ENCODE measurements at places on chromosomes 16 and 17. TPM values are rescaled to one million over a fixed set of nuclear protein-coding genes. Genes with fewer than 3 reads are reported as not detected.

Gene USP6
- total RNA-seq, result 0.08 TPM

GRCh38 chr16:56871172-56871593 lies 6.2 kb downstream of the SLC12A3 start:
- no peak for DNase-seq

DNA sequence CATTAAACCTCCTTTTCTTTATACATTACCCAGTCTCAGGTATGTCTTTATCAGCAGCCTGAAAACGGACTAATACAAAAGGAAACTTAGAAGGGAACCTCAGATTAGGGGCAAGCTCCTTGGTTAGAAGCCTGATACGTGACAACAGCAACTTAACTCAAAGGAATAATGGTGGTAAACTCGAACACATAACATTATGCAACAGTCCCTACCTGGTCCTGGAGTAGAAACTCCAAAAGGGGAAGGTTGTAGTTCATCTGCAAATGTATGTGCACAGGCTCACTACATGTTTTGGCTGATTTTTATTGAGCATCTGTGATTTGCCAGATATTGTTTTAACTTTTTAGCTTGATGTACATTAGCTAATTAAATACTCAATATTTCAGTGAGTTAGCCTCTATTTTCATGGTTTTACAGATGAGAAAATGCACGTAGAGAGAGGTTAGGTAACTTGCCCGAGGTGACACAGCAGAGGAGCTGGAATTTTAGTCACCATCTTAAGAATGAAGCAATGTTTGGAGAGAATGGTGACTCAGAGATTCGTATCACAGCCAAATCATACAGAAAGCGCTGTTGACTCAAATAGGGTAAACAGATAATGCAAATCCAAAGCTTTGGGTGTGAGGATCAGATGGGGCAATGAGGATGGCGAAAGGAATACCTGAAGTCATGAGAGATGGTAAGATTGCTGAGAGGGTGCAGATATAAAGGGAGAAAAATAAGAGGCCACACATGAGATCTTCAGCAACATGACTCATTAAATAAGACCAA lies 194.9 kb upstream of the RBFOX1 start:
- DNase-seq, result no peak

DNA sequence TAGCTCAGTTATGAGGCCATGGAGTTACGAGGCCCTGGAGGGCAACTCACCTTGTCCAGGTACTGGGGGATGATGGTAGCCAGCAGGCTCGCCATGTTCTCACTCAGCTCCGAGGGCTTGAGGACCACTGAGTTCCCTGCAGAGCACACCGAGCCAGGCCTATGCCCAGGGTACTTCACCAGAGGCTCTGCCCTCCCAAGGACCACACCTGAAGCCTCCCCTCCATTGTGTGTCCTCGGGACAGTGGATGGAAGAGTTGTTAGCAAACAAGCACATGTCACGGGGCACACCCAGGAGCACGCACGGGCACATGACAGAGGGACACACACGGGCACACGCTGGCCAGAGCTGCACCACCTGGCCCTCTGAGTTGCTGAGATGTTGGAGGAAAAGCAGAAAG lies 5.6 kb downstream of the ALDH3A1 start:
- DNase-seq, result no peak

- no peak for DNase-seq
These were observed 379.8 kb downstream of the UTP18 start for GRCh38 chr17:51640108-51640622.

DNA sequence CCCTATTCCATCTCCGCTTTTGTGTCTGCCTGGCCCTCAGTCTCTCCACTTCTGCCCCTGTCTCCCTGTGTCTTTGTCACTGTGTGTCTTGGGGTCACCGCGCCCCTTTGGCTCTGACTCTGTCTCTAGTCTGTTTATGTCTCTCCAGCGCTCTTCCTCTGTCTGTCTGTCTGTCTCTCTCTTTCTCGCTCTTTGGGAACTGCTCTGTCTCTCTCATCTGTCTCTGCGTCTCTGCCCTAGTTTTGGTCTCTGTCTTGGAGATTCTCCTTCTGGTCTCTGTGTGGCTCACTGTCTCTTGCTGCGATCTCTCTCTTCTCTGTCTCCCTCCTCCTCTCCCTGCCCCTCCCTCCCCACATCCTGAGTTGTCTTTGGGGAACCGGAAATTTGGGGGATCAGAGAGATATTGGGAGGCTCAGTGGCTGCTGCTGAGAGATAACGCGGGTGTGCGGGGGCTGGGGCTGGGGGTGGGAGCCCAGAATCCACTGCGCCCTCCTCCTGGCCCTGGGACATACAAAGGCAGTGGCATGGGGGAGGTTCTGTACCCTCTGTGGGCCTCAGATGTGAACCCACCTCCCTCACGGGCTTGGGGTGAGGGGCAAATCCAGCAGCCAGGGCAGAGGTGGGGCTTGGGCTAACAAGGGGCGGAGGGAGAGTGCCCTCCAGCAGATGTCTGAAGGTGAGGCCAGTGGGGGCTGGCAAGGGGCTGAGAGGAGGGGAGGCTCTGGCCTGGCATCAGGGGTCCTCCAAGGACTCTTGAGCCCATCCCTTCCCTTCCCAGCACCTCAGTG lies 24.4 kb downstream of the LAT start:
- DNase-seq, result no peak

DNA sequence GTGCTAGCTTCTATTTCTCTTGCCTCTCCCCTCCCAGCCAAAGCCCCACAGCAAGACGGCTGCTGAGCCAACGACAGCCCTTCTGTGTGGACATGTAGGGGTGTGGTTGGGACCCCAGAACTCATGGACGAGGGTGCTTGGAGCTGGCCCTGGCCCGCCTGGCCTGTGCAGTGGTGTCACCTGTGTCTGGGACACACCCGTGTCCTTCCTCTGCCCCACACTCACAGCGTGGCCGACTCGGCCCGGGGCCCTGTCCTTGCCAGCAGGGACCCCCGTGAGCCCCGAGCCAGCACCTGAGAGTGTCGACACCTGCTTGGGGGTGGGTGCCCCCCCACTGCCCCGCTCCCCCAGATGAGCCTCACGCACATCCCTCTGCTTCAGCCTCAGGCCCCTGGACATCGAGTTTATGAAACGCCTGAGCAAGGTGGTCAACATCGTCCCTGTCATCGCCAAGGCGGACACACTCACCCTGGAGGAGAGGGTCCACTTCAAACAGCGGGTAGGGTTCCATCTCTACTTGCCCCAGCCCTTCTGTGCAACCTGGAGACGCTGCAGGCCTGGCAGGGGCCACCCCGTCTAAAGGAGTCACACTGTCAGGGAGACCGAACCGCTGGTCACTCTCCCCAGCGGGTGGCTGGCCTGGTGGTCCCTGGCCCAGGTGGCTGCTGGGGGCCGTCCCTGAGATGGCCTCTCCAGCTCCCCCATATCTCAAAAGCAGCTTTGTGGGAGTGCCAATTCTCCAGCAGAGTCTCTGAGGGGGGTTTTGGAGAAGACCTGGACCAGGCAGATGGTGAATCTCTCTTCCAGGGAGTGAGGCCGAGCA lies 349.8 kb downstream of the SEC14L1 start:
- DNase-seq, result no peak

Gene PLEKHG4
- 0.20 TPM for total RNA-seq

Gene RPH3AL
- total RNA-seq, result 87.4 TPM

- DNase-seq, result no peak
These were observed 22.5 kb upstream of the SP6 start for GRCh38 chr17:47873200-47874090.

DNA sequence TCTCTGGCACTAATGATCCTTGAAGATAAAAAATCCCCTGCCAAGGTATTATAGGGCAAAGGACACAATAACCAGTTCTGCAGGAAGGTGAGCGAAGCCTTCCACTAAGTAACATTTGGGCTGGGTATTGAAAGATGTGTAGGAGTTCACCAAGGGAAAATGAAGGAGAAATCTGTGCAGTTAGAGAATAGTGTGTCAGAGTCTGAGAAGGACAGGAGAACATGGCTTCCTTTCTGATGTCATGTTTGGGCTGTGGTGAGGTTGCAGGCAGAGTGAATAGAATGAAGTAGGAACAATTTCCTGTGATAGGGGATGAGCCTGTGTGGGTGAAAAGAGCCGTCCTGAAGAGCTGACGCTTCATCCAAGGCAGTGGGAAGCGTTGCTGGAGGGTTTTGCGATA lies 24.1 kb upstream of the CIITA start:
- DNase-seq, result no peak

All from left lobe of liver (tissue), 2 donors.